Dermis microvascular lymphatic vessel endothelial cell (primary cell): ENCODE measurements at places on chromosomes 5 and 9.

GRCh38 chr5:116088062-116088461 is 3.2 kb downstream of the COMMD10 start:
- no peak for DNase-seq

DNA sequence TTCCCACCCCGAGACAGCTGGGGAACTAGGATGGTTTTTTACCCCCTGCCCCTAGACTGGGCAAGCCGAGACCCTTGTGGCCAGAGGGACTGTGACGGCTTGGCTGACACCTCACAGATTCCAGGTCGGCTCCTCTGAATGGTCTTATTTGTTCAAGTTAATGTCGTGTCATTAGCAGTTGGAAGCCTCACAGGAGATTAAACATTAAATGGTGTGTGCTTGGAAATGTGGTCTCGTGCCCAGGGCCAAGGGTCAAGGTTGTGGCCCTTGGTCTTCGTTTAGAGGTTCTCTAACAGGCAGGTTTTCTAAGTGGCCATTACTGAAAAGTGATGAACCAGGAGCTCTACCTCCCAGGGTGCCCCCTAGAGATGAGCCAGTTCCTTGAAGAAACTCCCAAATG is 61.2 kb upstream of the RXRA start:
- no peak for DNase-seq

- no peak for DNase-seq
Observed at GRCh38 chr9:13110766-13111417, 168.6 kb downstream of the MPDZ start.

GRCh38 chr5:74243634-74244033 is 396.9 kb downstream of the ENC1 start:
- peak; percentile 48 for DNase-seq

DNA sequence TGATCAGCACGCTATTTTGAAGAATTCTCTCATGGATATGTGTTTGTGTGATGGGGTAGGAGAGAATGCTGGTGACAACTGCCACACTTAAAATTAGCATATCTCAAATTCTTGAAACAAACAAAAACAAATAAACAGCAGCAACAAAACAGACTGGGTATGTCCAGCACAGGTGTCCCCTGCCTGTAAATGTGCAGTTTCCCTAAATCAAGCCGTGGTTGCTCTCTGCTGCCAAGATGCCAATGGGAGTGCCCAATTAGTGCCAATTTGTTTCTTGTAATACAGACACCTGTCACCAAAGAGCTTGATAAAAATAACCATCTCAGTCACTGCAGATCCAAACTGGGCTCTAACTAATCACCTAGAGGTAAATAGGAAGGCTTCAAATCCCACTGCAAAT is 144.2 kb upstream of the SMARCA2 start:
- DNase-seq = no peak

DNA sequence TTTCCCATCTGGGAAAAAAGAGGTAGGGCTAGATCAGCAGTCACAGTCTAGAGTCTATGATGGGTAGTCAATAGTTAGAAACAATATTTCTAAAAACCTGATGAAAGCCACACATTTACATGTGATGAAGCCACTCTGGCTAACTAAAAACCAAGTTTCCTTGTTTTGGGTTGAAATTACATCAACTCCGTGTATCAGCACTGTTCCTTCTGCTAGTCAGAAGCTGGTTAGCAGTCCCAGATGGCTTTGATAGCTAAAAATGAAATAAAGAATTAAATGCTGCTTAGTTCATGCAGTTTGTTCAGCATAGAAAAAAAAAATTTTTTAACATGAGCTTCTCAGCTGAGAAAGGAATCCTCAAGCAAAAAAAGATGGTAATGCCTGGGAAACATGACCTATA is 136.7 kb downstream of the FAM114A2 start:
- DNase-seq = no peak

GRCh38 chr5:151218177-151218576 is 5.7 kb downstream of the CCDC69 start:
- DNase-seq = no peak

GRCh38 chr5:157106630-157107461 is 2.0 kb downstream of the HAVCR2 start:
- no peak for DNase-seq

DNA sequence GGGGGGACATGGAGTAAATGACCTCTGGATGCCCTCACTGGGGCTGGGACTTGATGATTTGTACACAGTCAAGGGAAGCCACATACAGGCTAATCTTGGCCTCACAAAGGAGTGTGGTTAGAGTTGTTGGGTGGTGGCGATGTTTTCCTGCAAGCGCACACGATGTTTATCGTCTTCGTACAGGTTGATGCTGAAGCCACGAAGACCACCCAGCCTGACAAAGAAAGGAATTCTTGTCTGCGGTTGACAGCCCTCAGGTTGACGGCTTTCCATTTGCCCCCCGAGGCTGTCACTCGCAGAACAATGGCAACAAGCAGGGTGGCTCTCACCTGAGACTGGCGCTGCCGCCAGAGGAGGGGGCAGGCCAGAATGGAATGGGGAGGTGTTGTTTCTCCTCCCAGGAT is 14.1 kb upstream of the XPA start:
- DNase-seq = no peak

DNA sequence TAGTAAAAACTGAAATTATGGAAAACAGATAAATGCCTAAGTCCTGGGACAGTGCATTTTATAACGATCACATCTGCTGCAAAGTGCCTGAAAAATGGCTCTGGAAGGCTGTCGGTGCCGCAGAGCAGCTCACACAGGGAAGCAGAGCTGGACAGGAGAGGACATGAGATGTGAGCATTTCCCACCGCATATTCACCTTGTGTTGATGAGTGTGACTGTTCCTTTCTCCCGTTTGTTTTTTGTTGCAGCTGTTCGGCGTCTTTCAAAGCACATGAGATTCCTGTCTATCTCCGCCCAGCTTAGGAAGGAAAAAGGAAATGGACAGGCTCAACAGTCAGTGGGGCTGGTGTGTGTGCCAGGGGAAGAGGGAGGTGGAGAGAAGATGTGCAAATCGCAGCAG is 164.9 kb upstream of the SEMA6A start:
- peak; percentile 21 for DNase-seq

- DNase-seq = no peak
Observed at GRCh38 chr5:2199697-2200096, 317.0 kb upstream of the IRX4 start.

DNA sequence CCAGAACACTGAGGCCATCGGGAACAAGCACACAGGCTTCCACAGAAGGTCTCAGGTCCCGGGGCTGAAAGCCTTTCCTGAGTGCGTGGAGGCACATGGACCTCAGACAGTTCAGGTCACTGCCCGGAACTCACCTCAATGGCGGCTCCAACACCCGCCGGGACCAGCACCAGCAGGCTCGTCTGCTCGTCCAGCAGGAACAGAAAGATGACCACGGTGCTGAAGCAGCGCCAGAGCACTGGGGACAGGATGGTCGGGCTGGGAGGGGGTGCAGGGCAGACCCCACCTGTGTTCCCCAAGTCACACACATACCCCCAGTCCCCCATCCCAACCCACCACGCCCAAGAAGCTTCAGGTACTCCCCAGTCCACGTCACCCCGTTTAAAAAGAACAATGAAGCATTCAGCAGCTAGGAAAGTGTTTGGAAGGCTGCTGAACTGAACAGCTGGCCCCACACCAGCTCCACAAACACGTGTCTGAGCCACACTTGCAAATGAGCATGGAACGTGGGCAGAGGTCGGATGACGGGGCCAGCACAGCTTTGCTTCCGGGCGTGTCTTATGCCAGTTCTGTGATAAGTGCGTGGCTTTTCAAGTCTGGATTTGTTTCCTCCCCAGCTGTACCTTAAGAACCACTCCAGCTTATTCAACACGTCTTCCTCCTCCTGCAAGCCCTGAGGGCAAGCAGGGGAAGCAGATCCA is 14.6 kb downstream of the CLPTM1L start:
- no peak for DNase-seq

GRCh38 chr9:89945133-89945532 is 340.3 kb downstream of the GADD45G start:
- DNase-seq = no peak

GRCh38 chr9:86854898-86855523 is 92.3 kb downstream of the GAS1 start:
- no peak for DNase-seq

DNA sequence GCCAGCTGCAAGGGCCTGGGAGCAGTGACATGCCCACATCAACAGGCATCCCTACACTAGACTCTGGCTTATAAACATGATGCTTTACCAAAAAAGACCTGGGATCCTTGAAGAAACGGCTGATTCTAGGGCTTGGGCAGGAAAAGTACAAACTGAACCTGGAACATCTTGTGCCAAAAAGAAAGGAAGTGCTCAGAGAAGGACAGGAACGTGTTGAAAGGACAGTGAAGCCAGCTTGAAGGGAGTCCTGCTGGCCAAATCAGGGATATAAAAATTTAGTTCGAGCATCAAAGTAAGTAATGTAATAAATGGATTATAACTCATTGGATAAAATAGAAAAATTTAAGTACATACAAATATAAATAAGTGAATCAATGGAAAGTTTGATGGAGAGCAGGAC is 58.1 kb downstream of the ALDH7A1 start:
- DNase-seq = no peak

- no peak for DNase-seq
Observed at GRCh38 chr9:82492274-82492673, 503.7 kb downstream of the SPATA31D1 start.

- no peak for DNase-seq
Observed at GRCh38 chr9:103245369-103245768, 250.2 kb downstream of the CYLC2 start.

DNA sequence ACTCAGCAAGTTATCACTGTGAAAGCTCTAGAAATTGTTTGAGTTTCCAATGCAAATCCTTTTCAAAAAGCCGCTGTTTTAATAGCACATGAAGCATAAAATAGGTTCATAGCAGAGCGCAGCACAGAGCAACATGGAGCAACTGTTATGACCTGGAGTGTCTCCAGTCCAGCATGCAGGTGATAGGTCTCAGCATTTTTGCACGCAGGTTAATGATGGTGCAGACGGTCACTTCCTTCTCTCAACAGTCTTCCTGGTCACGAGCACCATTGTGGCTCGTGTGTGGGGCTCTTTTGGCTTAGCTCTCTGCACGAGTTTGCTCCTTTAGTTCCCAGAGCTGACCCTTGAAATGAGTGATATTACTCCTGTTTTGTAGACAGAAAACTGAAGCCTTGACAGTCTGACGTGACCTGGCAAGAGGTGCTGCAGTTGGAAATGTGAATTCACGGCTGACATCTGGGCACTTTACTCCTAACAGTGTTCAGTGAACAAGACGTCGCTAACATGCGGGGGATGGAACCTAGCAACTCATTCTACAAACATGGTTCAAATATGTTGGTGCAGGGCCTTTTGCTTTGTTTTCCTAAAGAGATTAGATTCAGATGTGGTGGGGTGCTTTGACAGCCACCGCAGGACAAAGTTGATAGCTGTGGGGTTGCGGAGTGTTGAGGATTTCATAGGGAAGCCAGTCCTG is 10.0 kb downstream of the TENT4A start:
- DNase-seq = no peak

DNA sequence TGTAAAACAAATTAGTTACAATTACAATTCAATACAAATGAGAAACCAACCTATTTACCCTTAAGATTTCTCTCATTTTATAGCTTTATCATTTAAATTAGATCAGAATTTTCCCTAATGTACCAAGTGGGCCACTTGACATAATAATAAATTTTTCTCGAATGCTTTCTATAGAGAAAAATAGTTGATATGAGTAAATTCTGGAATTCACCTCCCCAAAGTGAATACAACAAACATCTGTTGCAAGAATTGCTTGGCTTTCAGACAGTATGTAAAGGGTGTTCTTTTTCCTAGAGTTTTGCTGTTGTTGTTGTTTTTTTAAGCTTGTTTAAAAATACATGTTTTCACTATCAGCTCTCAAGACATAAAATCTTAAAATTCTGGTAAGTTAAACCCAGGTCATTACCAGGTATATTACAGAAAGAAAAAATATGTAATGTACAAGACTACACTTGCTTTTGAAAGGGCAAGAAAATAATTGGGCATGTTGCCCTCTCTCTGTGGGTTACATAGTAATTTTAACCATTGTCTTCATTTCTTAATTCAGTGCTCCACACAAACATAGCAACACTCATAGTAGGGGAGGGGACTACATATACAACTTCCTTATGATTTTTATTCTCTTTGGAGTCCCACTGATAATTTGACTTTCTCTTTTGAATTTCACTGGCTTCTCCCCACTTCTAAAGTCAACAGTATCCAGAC is 200.6 kb downstream of the ARL15 start:
- no peak for DNase-seq

DNA sequence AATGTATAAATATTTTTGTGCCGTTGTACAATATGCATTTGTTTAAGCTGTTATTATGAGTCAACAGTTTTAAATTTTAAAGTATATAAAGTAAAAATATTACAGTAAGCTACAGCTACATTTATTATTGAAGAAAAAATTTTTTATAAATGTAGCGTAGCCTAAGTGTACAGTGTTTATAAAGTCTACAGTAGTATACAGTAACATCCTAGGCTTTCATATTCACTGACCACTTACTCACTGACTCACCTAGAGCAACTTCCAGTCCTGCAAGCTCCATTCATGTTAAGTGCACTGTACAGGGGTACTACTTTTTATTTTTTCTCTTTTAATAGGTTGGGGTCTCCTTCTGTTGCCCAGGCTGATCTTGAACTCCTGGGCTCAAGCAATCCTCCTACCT is 30.6 kb downstream of the SIL1 start:
- DNase-seq = no peak

DNA sequence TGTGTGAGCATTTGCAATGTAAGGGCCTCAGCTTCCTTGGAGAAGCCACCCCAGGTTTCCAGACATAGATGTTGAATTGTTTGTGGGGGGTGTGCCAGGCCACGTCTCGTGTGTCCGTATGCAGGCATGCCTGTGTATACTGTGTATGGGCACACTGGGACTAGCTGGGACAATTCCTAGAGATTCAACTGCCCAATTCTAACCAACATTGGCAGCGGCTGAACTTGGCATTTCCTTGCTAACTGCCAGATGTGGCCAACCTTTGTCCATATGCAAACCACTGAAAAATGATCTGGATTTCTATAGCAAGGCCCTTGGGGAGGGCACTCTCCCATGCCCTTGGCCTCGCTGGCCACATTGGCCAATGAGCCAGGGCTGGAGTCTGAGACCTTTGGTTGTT is 50.3 kb downstream of the SAR1B start:
- DNase-seq = no peak

DNA sequence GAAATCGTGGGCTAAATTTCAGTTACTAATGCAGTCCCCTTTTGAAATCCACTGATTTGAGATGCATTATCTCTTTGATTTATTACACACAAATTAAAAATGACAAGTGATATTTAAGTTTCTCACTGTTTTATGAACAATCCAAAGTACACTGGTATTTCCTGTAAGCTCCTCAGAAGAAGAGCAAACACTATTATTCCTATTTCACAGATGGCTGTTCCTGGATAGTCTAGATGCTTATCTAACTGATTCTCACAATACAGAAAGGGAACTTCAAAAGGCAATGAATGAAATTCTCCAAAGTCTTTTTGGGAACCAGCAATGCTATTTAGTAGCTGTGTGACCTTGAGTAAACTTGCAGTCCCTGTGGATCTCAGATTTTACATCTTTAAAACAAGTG is 404.7 kb upstream of the DAB2 start:
- DNase-seq = no peak
